Renal pelvis (tissue), 12 donors: ENCODE measurements at places on chromosomes 7 and 10. TPM values are rescaled to one million over a fixed set of nuclear protein-coding genes. Genes with fewer than 3 reads are reported as not detected.

DNA sequence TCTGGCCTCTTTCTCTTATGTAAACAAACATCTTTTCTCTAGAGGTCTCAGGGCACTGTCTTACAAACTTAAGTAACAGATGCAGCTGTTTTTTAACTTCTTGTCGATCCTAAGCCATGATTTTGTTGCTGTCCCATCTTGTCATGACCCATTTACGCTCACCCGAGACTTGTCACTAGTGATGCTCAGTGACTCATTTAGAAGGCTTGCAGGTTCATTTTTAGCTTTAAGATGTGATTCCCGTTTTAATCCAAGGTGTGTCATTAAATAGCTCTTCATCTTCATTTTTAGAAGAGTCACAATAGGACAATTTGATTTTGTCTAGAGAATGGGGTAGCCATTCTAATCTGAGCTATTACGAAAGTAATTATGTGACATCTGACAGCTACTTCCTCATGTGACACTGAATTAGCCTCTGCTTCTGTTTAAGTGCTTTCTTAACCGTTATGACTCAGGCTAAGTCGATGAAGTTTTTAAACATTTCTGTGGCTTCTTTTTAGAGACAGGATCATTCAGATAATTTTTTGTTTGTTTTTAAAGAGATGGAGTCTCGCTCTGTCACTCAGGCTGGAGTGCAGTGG, 42.7 kb downstream of the SPDYE5 start:
- DNase-seq: no peak

- no peak for DNase-seq
Observed at GRCh38 chr10:33306701-33307519, 27.6 kb downstream of the NRP1 start.

DNA sequence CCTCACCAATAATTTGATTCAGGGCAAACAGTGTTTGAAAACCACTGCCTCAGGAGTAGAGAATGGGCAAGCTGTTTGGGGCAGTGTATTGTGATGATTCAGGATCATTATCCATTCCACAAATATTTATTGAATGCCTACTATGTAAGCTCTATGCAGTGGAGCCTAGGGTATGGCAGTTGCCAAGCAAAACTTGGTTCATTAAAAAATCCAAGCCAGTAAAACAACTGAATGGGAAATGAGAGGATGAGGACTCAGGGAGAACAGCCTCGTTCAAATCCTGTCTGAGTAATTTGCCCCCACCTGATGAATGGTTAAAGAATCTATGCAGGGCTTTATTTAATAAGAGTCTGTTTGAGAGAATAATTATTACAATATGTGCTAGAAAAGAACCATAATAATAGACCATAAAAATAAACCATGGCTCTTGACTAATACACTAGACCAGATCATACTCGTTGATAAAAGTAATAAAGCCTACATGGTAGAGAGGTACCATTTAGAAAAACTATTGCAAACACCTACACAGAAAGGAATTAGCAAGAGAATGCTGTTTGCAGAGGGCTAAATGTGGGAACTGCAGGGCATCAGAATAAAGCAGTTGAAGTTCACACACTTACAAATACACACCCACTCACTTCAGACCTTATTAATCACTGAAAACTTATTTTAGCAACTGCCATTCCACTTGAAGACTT, 71.7 kb downstream of the CREB5 start:
- DNase-seq: no peak

DNA sequence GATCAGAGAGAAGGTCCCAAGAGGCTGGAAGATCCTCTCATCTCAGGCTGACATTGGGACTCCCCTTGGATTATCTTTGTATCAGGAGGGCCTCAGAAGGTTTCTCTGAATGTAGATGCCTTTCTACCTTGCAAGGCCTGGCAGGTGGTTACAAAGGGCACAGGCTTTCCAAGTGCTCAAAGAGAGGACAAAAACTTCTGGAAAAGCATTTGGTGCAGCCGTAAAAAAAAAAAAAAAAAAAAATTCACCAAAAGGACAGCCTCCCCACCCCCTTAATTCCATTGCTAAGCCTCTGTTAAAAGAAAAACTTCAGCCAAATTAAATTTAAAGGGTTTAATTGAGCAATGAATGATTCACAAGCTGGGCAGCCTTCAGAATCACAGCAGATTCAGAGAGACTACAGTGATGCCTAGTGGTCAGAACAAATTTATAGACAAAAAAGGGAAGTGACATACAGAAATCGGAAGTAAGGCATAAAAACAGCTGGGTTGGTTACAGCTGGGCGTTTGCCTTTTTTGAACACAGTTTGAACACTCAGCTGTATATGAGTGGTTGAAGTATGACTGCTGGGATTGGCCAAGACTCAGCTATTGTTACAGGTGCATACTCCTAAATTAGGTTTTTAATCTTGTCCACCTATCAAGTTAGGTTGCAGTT, 42.5 kb upstream of the LRGUK start:
- DNase-seq: no peak

DNA sequence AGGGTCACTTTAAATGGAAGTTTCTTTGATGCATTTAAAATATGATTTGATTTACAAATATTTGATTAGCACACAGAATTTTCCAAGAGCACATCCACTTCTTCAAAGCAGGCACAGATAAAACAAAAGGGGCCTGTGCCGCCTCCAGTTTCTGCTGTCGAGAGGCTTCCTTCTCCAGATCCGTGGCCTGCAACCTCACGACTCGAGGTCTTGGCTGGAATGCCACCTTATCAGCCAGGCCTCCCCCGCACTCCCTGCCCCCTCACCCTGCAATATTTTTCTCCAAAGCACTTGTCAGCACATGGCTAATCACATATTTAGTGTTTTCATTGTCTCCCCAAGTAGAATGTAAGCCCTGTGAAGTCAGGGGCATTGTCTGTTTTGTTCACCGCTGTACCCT, 12.5 kb downstream of the PYROXD2 start:
- DNase-seq: no peak

DNA sequence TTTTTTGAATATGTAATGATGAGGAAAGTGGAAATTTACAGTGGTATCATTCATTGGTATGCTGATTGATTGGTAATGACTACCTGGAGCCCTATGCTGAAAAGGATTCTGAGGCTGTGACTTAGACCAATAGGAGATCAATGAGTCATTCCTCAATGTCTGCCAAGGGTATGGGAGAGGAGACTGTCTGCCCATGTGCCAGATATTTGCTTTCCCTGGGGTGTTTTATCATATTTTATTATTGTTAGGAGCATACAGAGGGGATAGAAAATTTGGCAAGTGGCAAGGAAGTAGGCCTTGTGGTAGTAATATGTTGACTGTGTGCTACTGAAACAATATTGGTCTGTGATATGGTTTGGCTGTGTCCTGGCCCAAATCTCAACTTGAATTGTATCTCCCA, 54.8 kb downstream of the ASAH2B start:
- no peak for DNase-seq

Gene SEMA3C
- polyA plus RNA-seq: 25.6 TPM

Gene TNKS2
- 61.3 TPM for polyA plus RNA-seq

DNA sequence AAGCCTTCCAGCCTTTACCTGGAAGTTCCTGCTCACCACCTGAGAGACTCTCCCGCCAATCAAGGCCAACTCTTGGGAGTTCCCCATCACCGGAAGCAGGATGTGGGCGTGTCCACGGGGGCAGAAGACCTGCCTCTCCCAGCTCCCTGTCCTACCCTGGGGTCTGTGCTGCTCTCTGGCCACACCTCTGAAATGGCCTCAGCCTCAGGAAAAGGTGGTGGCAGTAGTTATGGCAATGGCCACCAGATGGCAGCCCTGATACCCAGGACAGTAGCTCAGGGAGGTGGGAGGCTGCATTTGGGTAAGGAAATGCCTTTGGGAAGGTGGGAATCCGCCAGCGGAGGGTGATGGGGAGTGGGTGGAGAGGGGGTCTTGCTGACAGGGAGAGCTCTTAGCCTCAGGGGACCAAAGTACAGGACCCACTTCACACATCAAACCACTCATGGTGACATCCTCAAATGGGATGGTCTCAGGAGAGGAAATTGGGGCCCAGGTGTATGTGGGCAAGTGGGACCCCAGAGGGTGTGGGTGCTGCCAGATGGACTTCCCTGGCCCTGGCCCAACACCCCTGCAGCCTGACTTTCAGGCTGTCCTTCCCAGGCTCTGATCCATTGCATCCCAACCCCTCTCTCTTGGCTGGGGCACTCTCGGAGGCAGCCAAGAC, 33.9 kb downstream of the KAZALD1 start:
- peak; percentile 66 for DNase-seq

DNA sequence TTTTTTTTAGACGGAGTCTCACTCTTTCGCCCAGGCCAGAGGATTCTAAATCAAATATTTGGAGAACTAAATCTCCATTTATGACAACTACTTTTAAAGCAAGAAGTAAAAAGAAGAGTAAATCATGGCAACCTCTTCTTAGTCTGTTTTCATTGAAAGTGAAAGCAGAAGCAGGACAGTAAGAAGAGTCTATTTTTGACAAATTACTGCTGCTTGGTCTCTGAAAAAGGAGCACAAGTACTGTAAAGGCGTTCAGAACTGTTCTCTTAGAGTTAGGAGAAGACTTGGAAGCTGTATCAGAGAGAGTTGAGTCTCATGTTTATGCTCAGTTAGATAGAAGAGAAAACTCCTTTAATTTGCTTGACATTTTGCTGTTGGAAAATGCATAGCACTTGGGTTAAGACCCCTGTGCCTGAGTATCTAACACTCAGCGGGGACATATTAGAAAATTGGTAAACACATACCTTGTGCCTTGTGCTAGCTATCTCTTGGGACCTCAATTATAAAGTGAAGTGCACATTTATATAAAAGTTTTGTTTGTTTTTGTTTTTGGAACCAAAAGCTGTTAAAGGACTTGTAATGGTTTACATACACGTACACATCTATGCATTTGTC, 433.0 kb downstream of the ANKRD7 start:
- no peak for DNase-seq

DNA sequence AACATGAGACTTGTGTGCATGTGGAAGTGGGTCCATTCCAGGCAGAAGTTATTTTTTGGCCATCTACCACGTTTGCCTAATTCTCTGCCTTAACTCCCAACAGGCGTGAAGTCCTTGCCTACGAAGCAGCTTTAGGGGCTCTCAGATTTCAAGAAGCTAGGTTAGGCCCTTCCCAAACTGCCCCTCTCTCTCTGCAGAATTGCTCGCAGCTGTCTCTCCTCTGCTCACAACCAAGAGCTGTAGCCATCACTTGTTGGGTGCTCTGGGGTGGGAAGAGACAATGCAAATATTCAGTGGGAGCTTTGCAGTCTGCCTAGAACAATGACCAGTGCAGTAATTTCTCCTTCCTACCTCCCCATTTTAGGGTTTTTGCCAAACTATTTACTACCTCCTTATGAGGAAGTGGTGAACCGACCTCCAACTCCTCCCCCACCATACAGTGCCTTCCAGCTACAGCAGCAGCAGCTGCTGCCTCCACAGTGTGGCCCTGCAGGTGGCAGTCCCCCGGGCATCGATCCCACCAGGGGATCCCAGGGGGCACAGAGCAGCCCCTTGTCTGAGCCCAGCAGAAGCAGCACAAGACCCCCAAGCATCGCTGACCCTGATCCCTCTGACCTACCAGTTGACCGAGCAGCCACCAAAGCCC, 24.9 kb downstream of the CYP17A1 start:
- DNase-seq: no peak

- no peak for DNase-seq
Observed at GRCh38 chr7:15720849-15721471, 34.5 kb upstream of the MEOX2 start.

Gene CH25H
- polyA plus RNA-seq: 0.13 TPM

- no peak for DNase-seq
Observed at GRCh38 chr10:59337201-59337652, 25.1 kb downstream of the FAM13C start.

DNA sequence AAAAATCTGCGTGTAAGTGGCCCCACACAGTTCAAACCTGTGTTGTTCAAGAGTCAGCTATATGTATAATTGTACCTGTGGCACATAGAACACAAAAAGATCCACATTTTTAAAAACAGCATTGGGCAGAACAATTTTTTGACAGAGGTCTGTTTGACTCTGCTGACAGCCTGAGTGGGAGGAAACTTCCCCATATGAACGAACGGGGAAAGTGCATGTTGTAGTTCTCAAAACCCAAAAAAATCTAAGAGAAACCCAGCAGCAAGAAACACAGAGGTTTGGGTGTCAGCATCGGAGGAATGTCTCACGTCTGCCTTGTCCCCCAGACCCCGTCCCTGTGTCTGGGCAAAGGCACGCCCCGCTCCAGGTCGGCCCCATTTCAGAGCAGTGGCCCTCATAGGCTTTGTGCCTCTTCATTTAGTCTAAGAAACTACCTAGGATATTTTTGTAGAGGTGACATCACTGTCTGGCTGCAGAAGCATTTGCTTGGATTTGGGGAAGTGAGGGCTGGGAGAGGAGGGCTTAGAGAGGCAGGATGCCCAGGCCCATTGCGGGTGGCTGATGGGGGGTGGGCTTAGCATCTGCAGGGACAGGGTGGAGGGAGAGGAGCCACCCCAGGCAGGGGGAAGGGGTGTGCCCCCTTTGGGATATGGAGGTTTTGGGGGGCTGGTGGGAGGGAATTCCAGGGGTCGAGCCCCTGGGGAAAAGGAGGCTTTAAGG, 11.0 kb downstream of the CUX1 start:
- DNase-seq: no peak

DNA sequence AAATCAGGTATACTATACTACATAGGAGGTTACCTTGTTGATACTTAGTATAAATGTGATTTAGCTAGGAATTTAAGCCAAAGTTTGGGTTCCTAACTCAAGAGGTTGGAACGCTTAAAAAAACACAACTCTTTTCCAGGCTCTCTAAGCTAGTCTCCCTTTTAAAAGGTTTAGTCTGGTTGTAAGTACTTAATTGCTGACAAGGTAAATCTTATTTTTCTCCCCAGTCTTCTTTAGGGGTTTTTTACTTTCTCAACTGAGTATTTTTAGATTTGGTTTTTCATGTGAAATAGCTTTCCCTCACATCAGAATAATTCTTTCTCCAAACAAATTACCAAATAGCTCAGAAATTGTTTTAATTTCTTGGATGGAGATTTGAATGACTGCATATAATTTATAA, 20.8 kb upstream of the CTTNBP2 start:
- DNase-seq: no peak

- DNase-seq: no peak
Observed at GRCh38 chr10:82759050-82759449, 884.1 kb downstream of the NRG3 start.

DNA sequence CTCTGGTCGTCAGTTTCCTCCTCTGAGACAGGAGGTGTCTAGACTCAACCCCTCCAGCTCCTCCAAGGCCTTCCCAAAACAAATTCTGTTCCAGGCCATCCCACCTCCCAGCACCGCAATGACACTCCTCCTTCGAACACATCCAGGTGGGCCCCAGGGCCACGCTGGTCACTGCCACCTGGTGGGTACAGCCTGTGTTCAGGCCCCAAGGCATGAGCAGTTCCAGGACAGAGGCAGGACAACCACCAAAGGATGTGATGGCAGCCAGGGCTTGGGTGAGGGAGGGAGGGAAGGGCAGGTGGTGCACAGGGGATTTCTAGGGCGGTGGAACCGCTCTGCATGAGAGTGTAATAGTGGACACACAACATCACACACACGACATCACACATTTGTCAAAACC, 76.5 kb downstream of the PRKAG2 start:
- no peak for DNase-seq
